AG04449 (cell line): ENCODE measurements at places on chromosomes 1 and 21.

DNA sequence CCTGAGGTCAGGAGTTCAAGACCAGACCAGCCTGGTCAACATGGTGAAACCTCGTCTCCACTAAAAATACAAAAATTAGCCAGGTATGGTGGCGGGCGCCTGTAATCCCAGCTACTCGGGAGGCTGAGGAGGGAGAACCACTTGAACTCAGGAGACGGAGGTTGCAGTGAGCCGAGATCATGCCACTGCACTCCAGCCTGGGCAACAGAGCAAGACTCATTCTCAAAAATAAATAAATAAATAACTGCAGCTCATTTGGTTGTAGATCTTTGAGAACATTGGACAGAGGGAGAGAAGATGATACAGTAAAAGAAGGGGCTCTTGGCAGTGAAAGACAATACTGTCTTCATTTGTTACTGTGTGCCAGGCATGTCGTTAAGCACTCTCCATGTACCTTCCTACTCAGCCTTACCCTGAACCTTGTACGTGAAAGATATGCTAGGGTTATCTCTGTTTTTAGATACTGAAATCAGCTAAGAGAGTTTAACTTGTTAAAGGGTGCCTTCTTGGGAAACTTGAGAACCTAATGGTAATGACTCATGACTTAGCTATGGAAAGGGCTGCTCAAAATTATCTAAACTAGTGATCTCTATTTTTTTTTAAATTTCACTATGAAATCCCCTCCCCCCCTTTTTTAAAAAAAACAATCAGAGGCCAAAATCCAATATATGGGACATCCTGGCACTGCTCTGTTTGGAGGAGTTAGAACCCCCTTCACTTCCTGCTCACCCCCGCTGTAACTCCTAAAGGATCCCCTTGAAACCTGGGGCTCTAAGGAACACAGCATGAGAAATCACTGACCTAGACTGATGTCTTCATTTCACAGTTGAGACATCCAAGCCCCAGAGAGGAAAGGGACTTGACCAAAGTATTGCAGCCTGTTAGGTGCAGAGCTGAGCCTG lies 6.8 kb upstream of the KPNA6 start:
- DNase-seq = no peak

GRCh38 chr1:211685823-211686222 lies 10.4 kb upstream of the NEK2 start:
- DNase-seq = no peak

GRCh38 chr1:34400675-34401074 lies 224.0 kb downstream of the C1orf94 start:
- no peak for DNase-seq

GRCh38 chr1:30008372-30008997 lies 714.9 kb downstream of the MATN1 start:
- DNase-seq = no peak

- no peak for DNase-seq
These were observed 12.5 kb downstream of the SLC9A1 start for GRCh38 chr1:27142464-27142863.

- no peak for DNase-seq
These were observed 58.6 kb downstream of the H3-3A start for GRCh38 chr1:226121049-226121586.

DNA sequence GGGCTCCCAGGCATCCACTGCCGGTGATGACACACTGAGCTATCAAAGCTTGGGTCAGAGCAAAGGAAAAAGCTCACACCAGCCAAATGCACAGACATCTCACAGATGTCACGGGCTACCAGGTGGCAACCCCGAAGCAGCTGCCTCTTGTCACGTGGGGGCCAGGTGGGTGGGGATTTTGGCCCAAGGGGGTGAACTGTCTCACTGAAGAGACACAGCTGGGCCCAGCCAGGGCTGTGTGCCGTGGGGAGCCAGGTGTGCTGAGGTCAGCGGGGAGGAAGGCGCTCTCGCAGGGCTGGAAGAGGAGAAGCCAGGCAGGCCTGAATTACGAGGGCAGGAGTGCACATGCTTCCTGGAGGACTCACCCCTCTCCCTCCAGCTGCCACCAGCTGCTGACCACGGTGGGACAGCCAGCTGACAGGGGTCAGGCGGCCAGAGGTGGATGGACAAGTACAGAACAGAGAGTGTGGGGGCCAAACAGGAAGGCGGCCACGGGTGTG lies 32.4 kb downstream of the KCNN3 start:
- DNase-seq = no peak

- no peak for DNase-seq
These were observed 83.1 kb downstream of the HHIPL2 start for GRCh38 chr1:222464841-222465210.

DNA sequence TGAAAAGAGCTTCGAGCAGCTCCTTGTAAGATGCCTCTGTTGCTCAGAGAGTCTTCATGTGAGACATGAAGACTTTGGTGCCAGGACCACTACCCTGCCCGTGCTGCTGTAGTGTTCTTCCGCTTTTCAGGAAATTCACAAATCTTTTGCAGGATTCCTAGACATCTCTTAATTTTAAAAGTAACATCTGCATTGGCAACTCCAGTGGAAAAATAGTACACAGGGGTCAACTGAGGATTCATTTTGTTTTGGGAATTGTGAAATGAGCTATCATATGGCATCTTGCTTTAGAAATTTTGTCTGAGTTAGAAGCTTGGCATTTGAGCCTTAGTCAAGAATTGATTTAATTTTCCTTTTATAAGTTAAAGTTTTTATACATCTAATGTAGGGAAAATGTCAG lies 7.2 kb downstream of the PRDM2 start:
- no peak for DNase-seq

DNA sequence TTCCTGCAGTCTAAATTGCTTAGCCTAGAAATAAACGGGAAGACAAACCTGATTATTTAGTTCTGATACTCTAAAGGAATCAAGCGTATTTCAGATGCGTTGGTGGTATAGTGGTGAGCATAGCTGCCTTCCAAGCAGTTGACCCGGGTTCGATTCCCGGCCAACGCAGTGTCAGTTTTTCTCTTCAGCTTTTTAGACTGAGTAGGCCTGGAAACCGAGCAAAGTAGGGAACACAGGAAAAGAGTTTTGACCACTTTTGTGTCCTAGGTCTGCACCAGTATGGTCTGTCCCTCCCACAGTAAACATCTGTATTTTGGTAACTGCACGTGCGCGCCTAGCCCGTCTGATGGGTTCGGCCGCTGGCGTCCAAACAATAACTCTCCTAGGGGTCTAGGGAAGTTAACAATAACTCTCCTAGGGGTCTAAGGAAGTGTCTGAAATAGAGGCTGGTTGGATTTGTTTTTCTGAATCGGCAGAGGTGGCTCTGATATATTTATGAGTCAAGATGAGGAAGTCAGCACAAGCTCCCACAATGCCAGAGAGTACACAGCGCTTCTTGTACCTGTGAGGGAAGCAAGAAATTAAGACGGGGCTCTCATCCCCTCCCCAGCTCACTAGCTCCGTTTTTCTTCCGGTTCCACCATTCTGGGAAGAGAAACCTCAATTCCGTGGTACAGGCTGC lies 15.6 kb upstream of the HJV start:
- peak; percentile 37 for DNase-seq

DNA sequence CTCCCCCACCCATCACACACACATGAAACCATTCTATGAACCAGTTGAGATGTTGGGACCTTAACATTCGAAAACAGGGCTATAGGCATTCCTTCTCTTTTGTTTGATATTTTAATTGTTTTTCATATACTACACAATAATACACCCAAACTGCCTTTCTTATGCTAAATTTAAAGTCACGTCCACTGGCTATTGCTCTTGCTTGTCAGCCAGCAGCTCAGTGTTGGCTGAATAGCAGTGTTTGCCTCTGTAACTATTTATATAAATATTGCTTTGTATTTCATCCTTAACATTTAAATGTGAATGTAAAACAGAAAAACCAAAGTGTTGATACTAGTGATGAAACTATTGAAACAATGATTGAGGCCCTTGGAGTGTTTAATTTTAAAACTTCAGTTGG lies 234.4 kb upstream of the KCNK2 start:
- no peak for DNase-seq

GRCh38 chr21:32307706-32308105 lies 9.1 kb downstream of the MRAP start:
- DNase-seq = no peak

DNA sequence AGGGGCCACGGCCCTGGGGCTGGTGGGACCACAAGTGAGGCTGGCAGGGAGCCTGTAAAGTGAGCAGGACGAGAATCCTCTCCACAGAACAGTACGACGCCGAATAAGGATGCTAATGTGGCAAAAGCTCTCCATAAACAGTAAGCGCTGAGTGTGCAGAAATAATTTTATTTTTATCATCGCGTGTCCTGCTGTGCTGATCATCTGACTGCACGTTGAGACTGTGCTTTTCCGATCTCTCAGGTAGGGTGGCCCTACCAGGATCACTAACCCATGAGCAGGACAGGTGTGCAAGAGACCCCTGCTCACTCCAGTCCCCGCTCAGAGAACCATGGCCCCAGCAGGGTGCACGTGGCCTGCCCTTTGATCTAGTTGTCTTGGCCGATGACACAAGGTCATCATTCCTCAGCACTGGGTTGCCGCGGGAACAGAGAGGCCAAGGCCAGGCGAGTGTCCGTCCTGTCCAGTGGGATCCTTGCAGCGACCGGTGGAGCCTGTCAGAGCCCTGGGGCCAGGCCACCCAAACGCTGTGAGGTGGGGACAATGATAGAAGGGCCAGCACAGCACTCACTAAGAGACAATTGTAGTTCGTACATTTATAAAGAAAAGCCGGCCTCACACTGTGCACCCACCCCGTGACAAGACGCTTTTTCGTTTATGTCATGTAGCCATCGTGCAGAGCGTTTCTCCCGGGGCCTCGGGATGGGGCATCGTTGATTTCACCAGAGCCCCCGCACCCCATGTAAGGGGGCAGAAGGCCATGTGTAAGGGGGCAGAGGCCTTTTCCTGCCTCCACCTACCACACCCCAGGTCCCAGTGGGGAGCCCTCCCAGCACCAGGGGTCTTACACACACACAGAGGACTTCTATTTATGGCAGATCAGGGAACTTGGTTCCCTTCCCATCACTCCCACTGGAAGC lies 52.7 kb upstream of the ADARB1 start:
- no peak for DNase-seq

DNA sequence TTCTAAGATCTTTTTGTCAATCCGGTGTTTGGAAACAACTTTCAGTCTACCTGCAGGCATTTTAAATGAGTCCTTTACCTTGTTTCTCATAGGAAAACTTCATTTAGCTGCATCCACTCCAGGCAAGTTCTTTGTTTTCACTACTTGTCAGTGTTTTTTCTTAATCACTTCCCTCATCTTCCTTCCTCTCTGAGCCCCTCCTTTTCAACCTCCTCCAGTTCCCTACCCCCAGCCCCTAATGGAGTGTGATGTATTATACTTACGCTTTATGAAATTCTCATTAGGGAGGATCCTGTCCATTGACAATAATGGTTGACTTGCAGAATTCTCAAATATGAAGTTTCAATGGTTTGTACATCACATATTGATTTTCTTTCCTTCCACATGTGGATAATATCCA lies 62.5 kb upstream of the BACH1 start:
- DNase-seq = no peak

- DNase-seq = no peak
These were observed 1483.5 kb downstream of the MRPL39 start for GRCh38 chr21:24123785-24124184.

GRCh38 chr1:79042117-79042516 lies 35.6 kb upstream of the ADGRL4 start:
- peak; percentile 7 for DNase-seq

- DNase-seq = no peak
These were observed 648 bp upstream of the ADAR start for GRCh38 chr1:154608397-154609270.

GRCh38 chr1:26477446-26478152 lies 5.4 kb downstream of the HMGN2 start:
- DNase-seq = no peak

- peak; percentile 63 for DNase-seq
These were observed 12.1 kb downstream of the NBPF3 start for GRCh38 chr1:21451981-21452411.

DNA sequence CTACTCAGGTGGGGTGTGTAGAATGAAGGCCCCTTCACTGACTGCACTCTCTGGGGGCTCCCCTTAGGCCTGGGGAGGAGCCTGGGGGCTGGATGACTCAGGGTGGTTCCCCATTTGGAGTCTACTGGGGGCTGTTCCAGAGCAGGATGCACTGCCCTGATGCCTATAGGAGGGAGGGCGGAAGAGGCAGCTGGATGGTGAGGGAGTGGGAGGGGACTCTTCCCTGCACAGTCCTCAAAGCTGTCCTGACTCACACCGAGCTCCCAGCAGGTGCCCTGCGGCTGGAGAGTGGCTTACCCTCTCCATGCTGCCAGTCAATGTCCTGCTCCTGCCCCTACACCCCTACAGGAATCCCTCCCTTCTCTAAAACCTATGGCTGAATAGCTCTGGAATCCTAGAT lies 204.4 kb downstream of the TRABD2B start:
- DNase-seq = no peak

DNA sequence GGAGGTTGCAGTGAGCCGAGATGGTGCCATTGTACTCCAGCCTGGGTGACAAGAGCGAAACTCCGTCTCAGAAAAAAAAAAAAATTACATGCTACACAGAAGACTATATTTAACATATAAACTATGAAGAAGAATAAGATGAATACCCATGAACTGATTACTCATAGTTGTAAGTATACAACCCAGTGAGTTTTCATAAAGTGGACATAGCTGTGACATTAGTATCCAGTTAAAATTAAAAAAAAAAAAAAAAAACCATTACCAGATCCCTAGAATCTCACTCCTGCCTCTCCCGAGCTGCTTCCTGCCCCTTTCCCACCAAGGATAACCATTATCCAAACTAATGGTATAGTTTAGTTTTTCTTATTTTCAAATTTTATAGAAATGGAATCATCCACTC lies 37.4 kb downstream of the UBE4B start:
- no peak for DNase-seq

- no peak for DNase-seq
These were observed 38.5 kb upstream of the AK4 start for GRCh38 chr1:65109487-65109886.

- DNase-seq = no peak
These were observed 12.1 kb upstream of the KDF1 start for GRCh38 chr1:26972390-26972789.

DNA sequence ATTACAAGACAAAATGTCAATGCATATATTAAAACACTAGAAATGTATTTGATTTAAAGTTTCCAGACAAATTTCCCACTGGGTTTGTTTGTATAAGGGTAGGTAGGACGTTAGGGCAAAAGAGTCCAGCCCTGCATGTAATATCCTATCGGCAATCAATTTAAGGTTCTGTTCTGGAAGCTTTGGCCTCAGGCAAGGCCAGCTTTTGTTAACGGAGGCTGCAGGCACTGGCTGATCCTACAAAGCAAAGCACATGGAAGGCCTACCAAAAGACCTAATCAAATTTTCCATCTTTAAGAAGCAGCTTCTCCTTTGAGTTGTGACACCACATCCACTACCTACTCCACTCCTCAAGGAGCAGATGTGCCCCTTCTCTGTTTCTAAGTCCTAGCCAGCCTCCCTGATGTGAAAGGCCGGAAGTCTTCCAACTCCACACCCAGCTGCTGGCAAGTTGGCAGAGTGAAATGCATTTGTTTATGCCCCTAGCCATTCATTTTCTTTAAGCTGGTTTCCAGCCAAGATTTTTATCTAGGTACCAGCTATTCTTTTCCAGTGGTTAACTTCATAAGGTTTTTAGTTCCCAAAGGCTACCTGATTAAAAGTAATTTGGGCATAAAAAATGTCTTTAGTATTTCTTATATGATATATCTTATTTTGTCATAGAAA lies 452.6 kb downstream of the PTBP2 start:
- no peak for DNase-seq
